Right atrium auricular region (tissue), 2 donors: ENCODE measurements at places on chromosomes 5 and 9.

- DNase-seq = no peak
Measured at GRCh38 chr5:76620166-76620565, 3.0 kb downstream of the F2RL2 start.

DNA sequence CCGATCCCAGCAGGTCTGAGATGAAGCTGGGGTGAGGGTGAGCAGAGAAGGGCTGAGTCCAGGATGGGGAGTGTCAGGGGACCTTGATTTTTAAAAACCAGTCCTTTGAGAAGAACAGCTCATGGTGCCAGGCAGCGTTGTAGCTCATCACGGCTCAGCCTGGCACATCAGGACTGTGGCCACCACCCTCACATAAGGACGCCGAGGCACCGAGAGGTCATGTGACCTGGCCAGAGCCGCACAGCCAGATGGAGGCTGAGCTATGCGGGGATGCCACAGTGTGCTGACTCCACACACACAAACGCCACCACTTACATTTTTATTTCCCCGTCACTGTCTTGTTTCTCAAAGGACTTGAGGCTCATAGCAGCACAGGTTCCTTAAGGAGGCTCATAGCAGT is 32.9 kb upstream of the CEP72 start:
- no peak for DNase-seq

DNA sequence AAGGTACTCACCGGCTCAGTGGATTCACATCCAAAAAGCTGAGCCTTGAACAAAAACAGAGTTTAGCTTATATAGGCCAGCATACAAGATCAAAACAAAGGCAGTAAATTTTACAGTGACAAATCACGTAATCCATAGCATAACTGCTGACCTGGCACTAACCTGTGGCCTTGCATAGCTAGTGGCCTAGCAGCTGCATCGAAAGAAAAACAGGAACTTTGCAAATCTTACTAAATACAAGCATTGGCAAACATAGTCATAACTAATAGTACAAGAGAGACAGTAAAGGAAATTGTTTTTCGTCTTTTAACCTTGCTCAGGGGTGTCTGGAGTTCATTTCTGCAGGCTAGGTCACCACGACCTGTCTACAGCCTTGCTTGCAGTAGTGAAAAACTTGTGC is 4.8 kb downstream of the HSDL2 start:
- no peak for DNase-seq

DNA sequence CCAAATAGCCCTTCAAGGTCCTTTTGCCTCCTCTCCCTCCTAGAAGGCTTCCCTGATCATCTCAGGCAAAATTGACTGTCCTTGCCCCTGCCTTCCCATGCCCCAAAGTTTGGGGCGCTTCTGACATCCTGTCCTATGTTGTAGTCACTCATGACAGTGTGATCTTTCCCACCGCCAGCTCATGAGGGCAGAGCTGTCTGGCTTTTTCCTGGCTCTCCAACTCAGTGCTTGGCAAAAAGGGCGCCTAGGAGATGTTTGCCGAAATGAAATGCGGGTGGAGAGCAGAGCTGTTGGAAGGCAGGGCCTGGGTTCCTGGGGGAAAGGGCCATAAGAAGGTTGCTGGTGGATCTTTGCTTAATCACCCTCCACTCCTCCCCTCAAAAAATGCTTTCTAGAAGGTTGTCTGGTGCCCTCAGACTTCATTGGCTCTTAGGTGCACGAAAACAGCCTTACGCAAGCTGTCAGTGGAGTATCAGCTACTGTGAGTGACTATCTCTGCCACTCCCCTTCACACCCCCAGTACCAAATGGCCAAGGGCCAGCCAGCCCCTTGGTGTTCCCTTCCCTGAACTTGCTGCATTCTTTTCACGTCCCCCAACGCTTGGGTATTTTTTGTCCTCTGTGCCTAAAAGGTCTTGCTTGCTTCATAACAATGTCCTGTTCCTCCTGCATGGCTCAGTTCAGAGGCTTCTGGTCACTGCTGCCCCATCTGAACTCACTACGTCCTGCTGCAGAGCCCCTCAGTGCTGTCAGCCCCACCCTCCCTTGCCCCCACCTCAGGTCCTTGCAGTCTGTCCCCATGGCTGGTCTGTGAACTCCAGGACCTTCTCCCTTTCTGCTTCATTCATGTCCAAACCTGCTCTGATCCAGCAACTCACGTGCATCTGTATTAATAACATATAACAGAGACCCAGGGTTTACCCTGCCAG is 2.6 kb upstream of the SLC25A51 start:
- peak; percentile 51 for DNase-seq

GRCh38 chr9:85528142-85528541 is 213.6 kb downstream of the AGTPBP1 start:
- DNase-seq = no peak

DNA sequence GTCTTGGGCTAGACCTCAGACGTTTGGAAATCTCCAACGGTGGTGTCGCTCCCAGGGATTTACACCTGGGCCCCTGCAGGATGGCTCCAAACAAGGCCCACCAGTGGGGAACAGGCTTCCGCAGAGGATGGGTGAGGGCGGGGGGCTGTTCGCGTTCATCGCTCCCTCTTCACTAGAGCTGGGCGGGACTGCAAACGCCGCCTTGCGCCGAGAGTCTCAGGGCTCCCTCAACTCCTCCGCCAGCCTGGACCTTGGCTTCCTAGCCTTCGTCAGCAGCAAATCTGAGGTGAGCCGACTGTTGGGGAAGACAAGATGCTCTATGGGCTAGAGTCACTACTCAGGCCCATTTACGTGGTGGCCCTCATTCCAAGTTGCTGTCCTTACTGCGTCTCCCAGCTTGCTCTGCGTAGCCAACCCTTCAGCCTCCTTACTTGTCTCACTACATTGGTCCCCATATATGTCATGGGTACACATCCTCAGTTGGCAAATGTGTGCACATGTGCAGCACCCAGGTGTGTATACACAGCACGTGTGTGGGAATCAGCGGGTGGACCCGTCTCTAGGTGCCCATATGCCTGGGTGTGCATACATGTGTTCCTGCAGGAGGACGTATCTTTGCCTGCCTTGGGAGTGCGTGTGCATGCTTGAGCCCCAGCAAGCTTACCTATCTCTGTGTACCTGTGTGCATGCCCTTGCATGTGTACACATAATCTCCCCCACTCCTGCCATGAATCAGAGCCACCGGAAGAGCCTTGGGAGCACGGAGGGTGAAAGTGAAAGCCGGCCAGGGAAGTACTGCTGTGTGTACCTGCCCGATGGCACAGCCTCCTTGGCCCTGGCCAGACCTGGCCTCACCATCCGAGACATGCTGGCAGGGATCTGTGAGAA is 10.5 kb downstream of the RGS14 start:
- no peak for DNase-seq

- no peak for DNase-seq
Measured at GRCh38 chr5:133781436-133782225, 169.3 kb upstream of the FSTL4 start.

DNA sequence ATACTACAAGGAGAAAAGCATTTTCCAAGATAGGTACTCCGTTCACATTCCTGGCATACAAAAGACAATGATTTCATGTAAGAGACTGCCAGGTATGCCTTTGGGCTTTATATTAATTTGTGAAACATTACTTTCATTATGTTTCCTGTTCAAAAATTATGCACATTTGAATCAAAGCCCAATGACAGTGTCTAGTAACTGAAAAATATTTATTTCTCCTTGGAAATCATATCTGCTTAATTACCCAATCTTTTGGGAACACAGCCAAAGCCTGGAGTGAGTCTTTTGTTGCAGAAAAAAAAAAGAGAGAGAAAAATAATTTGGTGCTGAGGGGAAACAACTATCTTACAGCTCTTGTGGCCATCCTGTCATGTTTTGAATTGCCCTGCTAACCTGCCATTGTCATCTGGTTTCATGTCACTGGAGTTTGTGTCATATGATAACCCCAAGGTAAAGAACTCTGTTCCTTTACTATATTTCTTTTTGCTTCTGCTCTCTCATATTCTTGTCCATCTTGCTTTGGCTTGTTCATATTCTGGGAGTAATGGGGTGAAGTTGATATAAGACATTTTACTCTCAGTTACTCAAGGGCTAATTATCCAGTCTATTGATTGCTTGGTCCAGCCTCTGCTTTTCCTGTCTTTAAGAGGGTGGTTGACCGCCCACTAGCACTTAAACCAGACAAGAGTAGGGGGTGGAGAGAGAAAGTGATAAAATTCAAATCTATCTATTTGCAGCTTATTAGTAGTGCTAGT is 238.3 kb upstream of the NUDT12 start:
- no peak for DNase-seq

DNA sequence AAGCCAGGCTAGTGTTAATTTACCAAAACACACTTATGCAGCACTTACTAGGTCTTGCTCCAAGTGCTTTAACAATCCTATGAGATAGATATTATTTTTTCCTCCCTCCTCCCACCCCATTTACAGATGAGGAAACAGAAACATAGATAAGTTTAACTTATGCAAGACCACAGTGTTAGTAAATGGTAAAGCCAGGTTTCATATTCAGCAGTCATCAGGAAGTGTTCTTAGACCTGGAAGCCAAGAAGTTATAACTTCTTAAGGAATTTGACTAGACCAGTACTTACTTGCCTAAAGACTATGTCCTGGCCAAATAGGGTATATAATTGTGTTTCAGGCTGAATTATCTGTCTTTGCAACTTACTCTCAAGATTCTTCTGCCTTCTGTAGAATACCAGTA is 15.9 kb downstream of the ABHD17B start:
- no peak for DNase-seq

DNA sequence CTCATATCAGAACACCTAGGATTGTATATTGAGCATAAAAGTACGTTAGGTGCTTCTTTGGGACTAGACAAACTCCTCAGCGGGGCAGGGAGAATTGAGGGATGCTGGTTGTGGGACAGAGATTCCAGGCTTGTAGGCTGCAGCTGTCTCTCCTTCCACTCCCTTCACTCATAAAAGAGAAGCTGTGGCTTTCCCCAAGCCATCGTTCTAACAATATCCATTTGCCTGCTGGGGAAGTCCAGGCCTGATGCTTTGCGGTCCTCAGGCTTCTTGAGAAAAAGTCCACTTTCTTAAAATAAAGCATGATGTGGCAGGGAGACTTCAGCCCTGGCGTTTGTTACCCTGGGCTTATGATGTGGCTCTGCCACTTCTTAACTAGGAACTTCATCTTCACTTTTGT is 129.3 kb upstream of the OSMR start:
- no peak for DNase-seq

DNA sequence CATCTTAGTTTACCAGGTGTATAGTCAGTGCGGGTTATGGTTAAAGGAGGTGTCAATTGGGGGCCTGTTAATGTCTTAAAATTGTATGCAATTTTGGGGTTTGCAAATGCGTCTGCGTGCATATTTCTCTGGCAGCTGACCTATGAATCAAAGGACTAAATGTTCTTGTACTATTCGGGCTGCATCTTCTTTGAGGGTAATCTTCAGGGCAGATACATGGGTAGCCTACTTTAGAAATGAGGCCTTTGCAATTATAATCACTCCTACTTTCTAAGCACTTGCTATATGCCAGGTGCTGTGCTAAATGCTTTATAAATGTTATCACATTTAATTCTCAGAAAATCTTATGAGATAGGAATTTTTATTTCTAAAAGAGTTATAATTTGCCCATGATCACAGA is 58.2 kb downstream of the NDFIP1 start:
- no peak for DNase-seq

DNA sequence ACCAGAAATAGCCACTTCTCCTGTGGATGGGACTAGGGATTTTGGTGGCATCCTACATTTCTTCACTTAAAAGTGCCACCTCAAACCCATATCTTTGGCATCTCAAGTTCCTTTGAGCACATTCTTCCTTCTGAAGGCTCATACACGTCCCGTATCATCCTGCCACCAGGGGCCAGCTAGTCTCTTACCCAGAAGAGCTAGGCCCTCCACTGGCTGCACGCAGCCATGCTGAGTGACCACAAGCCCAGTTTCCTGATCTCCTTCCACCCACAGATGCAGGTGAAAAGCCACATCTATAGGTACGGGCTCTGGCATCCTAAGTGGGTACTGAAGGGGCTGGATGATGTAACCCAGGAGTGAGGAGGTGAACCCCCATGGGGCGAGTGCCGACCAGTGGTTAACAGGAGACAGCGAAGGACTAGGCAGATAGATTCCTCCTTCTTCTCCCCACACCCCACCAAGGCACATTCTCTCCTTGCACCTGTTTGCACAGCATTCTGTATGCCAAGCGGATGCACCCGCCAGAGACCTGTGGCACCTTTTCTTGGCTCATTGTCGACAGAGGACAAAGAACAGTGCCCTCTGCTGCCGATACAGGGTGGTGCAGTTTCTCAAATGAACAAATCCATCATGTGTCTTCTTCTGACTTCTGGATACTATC is 14.4 kb upstream of the SCGB3A1 start:
- no peak for DNase-seq

GRCh38 chr5:139796061-139796806 is 626 bp downstream of the PSD2 start:
- DNase-seq = no peak

- DNase-seq = no peak
Measured at GRCh38 chr5:87599778-87600177, 187.0 kb upstream of the CCNH start.

DNA sequence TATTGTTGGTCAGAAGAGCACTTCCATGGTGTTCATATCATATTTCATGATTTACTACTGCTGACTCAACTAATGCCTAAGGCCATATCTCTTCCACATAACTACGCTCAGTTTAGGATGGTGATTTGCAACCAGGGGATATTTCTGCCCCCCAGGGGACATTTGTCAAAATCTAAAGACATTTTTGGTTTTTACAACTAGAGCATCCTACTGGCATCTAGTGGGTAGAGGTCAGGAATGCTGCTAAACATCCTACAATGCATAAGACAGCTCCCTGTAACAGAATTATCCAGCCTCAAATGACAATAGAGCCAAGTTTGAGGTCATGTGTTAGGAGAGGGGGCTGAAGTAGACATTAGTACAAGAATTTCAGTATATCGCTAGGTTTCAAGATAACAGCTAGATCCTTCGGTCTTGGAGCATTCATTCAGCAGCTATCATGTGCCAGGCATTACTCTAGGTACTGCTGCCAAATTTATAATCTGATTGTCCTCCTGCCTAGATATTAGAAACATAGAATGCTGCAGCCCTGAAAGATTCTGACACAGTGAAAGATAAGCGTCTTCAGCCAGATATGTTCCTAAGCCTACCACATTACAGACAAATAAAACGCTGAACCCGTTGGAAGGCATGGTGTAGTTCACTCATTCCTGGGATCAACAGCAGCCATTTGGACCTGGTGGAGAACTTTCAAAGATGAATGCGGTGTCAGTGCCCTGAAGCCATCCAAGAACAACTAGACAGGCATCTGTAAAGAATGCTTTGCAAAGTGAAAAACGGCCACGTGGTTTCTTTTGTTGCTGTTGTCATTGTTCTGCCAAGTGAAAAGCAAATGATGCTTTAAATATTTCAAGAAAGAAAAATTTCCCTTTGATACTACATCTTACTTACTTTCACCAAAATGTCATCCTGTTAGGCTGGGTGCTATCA is 55.5 kb upstream of the FST start:
- no peak for DNase-seq
